ENCODE measurements at places on chromosomes 13 and 19. TPM values are rescaled to one million over a fixed set of nuclear protein-coding genes. Genes with fewer than 3 reads are reported as not detected.

- peak; percentile 77 for DNase-seq
- no peaks in the 10 kb centered on the region for H3K36me3 ChIP-seq
- peaks cover 62% of the 10 kb centered on the region for H3K27me3 ChIP-seq
- H3K27ac ChIP-seq = no peak overlapping the region
- H3K4me3 ChIP-seq = no peak overlapping the region
- peaks cover 7% of the 10 kb centered on the region for H3K4me1 ChIP-seq
Observed at GRCh38 chr13:28819735-28820098, 422 bp upstream of the MTUS2 start.

GRCh38 chr13:99266827-99267226 is 8.6 kb upstream of the GPR18 start:
- H3K4me1 ChIP-seq = no peaks in the 10 kb centered on the region
- H3K4me3 ChIP-seq = no peak overlapping the region
- H3K27ac ChIP-seq = no peak overlapping the region
- no peaks in the 10 kb centered on the region for H3K36me3 ChIP-seq

DNA sequence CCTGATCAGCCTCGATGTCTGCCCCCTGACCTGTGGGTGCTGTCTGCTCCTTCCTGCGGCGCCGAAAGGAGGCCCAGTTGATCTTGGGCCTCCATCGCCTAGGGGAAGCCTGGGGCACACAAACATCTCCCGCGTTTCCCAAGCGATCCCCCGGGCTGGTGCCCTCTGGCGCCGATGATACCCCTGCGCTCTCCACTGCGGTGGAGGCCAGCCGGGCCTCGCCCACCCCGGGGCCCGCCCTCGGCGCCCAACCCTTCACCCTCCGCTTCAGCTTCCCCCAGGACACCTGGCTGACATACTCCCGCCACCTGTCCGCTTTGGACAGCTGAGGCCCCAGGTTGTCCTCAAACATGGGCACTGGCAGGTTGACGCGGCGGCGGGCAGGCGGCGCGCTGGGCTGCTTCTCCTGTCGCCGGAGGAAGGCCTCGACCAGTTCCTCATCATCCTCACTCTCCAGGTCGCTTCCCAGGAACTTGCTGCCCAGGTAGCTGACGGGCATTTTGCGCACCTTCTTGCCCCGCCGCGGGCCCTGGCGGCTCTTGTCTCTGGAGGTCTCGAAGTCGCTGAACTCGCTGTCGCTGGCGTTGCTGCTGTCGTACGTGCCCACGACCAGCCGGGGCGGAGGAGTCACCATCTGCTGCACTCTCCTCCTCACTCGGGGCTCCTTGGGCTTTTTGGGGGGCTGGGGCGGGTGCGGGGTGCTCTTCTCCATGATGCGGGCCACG is 1.3 kb downstream of the CCDC8 start:
- H3K4me1 ChIP-seq = peaks cover 15% of the 10 kb centered on the region
- no peaks in the 10 kb centered on the region for H3K36me3 ChIP-seq
- H3K4me3 ChIP-seq = peak overlapping the region; percentile 56
- no peak for DNase-seq
- peaks cover 66% of the 10 kb centered on the region for H3K27me3 ChIP-seq

RFXAP gene
- total RNA-seq = 5.3 TPM

ATP4B gene
- not detected for total RNA-seq

GJB6 gene
- not detected for total RNA-seq

ITGBL1 gene
- 43.6 TPM for total RNA-seq

DPY19L3 gene
- 36.1 TPM for total RNA-seq

All from upper lobe of right lung (tissue), 1 donor.